PC-3 (cell line): ENCODE measurements at places on chromosomes 13 and 19.

GRCh38 chr19:4066682-4067395 lies at the start of gene ZBTB7A:
ZBTB7A (minus strand) TSS chr19:4066899; CDS start chr19:4055232, 11,667 bp downstream.
- peak; percentile 53 for DNase-seq

GRCh38 chr19:32146664-32147063 lies 198.7 kb upstream of the ZNF507 start:
- no peak for DNase-seq

DNA sequence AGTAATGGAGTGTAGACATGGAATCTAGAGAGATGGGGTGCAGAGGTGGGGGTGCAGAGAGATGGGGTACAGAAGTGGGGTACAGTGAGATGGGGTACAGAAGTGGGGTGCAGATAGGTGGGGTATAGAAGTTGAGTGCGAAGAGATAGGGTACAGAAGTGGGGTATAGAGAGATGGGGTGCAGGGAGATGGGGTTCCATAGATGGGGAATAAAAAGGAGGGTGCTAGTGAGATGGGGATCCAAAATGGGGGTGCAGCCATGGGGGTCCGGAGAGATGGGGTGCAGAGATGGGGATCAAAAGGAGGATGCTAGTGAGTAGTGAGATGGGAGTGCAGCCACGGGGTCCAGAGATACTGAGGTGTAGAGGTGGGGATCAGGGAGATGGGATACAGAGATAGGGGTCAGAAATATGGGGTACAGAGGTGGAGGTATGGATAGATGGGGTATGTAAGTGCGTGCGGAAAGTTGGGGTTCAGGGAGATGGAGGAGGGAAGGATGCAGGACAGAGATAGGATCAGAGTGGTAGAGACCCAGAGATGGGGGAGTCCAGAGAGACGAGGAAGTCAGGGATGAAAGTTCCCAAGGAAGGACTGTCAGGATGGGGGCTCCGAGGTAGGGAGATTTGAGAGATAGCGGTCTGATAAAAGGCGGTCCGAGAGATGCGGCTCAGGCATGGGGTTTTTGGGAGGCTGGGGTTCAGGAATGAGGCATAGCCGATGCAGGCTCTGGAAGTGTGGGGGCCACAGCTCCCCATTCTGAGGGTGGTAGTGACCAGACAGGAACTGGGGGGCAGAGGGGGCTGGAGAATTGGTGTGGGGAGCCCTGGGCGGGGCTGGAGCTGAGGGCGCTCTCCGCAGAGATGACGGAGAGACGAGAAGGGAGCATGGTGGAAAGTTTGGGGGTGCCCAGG lies 3.4 kb downstream of the PALM3 start:
- no peak for DNase-seq

GRCh38 chr19:38644719-38645118 lies 2.7 kb upstream of the ACTN4 start:
- peak; percentile 52 for DNase-seq

- no peak for DNase-seq
These were observed 66.9 kb downstream of the NHLRC3 start for GRCh38 chr13:39105110-39105509.
